ENCODE measurements at places on chromosomes 5 and 9.

- no peak for DNase-seq
Measured at GRCh38 chr5:178785999-178786398, 55.5 kb upstream of the ZNF354A start.

GRCh38 chr9:27182421-27182820 is 73.4 kb downstream of the TEK start:
- no peak for DNase-seq

DNA sequence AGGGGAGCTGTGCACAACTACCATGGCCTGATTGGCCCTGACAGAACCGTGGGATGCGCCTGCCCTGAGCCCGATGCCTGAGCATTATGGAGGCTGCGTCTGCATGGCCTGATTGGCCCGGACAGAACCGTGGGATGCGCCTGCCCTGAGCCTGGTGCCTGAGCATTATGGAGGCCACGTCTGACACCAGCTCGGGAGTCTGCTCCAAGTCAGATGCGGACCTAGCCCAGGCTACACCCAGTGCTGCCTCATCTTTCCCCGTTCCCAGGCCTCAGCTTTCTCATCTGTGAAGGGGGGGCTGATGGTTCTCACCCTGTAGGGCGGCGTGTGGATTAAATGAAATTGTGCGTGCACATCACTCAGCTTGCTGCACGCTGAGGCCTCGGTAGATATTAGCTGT is 7.3 kb downstream of the CEP72 start:
- DNase-seq, result no peak

GRCh38 chr9:101711330-101711941 is 27.0 kb downstream of the GRIN3A start:
- peak; percentile 24 for DNase-seq

GRCh38 chr5:157290156-157290980 is 24.4 kb downstream of the CYFIP2 start:
- DNase-seq, result no peak

DNA sequence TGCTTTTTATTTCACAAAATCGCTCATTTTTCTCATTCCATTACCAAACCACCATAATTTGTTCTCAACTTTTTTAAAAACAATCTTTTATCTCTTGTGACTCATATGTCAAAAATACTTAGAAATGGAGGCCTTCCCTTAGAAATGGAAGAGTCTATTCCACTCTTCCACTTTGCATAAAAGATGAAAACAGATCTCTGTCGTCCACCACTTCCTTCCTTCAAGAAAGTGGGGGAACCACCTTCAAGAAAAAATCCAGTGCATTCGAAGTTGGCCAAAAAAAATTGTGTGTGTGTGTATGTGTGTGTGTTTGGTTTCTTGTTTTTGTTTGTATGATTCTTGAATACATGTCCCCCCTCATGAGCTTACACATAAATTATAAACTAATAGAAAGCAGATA is 628.8 kb upstream of the DMAC1 start:
- DNase-seq, result no peak

- no peak for DNase-seq
Measured at GRCh38 chr5:157670662-157671591, at the start of gene C5orf52. TSS of gene C5orf52 (plus strand) at chr5:157671533. CDS start at chr5:157671615, 82 bp downstream.

DNA sequence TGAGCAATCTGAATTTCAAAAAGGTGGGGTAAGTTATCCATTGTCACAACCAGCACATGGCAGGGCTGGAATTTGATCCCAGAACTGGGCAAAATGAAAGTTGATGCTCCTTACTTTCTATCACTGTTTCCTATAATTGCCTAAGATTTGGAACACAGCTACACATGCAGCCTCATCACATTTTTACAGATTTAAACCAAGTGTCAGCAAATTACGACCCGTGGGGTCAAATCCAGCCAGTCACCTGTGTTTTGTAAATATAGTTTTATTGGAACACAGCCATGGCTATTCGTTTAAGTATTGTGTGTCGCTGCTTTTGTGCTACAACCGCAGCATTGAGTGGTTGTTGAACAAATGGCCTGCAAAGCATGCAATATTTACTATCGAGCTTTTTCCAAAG is 94.3 kb downstream of the SREK1 start:
- DNase-seq, result no peak

- no peak for DNase-seq
Measured at GRCh38 chr9:89374176-89374575, 55.9 kb downstream of the SECISBP2 start.

DNA sequence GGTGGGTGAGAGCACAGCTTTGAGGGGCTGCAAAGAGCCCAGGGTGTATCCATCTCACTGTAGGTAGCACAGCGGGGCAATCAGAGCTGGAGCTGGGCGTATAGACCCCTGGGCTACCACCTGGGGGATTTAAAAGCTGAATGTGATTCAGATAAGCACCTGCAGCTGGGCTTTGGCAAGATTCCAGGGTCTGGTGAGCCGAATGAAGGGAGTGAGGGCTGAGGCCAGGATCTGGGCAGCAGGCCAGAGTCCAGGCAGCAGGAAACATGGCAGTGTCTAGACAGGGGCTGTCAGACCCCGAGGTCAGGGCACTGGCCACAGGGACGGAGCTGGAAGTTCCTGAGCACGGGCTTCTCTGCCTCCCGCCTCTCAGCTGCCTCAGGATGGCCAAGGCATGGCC is 8.7 kb downstream of the ASS1 start:
- no peak for DNase-seq

DNA sequence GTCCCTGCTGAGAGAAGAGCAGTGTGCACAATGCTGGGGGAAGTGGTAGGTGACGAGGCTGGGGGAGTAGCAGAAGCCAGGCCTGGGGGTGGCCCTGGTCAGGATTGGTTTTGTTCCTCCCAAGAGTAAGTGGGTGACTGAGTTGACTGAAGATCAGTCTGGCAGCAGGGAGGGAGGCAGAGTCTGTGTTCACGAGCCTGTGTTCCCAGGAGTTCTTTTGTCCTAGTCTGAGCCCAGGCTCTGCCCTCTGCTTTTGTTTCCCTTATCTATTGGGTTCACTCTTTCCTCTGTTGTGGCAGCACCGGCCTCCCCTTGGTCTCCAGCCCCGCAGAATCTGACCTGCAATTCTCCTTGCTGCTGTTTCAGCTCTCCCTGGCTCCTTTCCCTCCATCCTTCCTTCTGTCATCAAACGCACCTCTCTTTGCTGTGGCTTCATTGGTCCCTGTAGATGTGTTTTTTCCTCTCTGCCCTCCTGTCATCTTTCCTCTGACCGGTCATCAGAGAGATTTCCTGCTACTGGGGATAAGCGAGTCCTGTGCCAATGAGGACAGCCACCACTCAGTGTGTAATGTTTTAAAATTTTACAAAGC is 607.4 kb downstream of the KIF4B start:
- no peak for DNase-seq

- no peak for DNase-seq
Measured at GRCh38 chr9:86093788-86094555, 5.4 kb downstream of the GOLM1 start.

- no peak for DNase-seq
Measured at GRCh38 chr5:149735066-149735465, 5.0 kb downstream of the PPARGC1B start.

DNA sequence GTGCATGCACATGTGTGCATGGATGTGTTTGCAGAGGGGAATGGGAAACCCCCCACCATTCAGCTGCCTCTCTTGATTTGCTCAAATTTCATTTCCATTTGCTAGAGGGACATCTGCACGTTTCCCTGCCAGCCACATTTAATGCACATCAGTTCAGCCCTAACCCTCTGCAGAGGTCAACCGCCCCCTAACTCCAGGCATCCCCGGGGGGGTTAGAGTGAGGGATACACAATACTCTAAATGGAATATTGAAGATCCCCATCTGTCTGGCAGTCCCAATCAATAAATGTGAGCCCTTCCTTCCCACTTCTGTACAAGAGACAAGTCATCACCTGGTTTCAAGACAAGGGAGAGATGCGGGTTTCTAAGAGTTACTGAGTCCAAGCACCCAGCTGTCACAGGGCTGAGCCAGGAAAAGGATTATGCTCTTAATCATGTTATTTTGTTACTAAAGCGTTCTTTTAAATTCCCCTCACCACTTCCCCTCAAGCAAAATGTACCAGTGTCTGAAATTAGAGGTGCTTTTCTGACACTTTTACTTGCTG is 134.1 kb downstream of the SEMA6A start:
- DNase-seq, result no peak

GRCh38 chr9:28073270-28073669 is 500.0 kb upstream of the C9orf72 start:
- no peak for DNase-seq

- DNase-seq, result no peak
Measured at GRCh38 chr9:98742325-98743280, 33.9 kb upstream of the GABBR2 start.

GRCh38 chr5:175681968-175682340 is 24.1 kb downstream of the HRH2 start:
- no peak for DNase-seq

DNA sequence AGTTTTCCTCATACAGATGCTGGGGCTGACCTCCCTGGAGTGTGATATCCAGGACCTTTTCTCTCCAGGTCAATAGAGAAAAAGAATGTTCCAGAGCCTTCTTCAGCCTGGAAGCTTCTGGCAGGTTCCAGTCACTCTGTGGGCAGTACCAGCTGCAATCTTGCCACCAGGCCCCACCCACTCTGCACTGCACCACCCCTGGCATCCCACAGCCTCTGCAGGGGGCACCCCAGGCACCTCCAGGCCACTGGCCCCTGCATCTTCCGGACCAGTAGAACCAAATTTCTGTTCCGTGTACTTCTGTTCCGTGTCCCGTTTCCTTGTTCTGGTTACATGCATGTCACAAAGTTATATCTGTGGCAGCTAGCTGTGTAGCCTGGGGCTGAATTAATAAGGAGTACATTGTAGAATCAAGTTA is 83.3 kb upstream of the ZBTB43 start:
- DNase-seq, result no peak

DNA sequence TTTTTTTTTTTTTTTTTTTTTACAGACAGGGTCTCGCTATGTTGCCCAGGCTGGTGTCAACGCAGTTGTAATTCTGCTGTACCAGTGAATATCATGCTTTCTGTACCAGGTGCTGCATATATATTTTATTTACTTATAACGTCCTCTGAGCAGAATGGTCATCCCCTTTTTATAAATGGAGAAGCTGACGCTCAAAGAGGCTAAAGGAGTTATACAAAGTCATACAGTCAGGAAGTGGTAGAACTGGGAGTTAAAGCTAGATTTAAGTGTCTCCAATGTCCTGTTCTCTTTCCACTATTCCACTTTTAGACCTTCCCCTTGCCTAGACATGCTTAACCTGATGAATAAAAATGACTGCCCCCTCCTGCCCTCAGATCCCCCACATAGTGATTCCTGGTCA is 1.2 kb upstream of the SIL1 start:
- DNase-seq, result no peak

DNA sequence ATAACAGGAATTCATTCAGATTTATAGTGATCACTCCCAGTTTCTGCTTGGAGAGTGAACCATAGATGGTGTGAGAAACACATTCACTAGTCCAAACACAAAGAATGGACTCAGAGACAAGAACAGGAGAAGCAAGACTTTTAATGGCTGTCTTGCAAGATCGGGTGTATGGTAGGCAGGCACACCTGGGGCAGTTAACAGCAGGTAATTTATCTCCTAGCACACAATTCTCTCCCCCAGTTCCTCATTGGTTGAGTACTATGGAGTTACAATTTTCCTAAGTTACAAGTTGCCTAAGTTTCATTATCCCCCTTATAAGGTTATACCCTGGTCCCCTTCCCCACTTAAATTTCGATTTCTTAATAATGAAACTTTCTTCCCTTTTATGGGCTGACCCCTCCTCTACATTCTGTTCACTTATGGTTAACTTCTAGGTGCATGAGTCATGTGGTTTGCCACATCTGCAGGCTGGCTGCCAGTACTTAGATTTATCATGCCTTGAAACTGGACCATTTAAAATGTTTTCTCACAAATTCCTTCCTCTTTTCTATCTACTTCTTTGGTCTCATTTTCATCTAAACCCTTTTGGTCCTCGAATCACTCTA is 623.3 kb downstream of the HINT1 start:
- DNase-seq, result no peak

- no peak for DNase-seq
Measured at GRCh38 chr9:99287641-99288040, 65.6 kb downstream of the SEC61B start.

DNA sequence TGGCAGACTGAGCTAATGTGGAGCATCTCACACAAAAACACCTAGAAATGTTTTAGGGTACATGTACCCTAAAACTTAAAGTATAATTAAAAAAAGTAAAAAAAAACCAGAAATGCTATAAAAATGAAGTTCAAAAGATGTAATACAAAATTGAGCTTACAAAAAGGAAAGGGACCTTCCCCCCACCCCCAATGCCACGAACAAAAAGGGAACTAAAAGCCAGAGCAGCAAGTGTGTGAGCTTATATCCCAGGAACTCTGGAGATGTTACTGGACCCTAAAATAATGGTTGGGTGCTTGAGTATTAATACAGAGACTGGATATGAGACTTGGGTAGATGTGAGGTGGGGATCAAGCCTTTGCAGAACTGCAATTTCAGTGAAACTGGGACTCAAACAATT is 11.0 kb downstream of the SPATA9 start:
- no peak for DNase-seq

- DNase-seq, result no peak
Measured at GRCh38 chr5:127410959-127411358, 106.5 kb upstream of the PRRC1 start.

DNA sequence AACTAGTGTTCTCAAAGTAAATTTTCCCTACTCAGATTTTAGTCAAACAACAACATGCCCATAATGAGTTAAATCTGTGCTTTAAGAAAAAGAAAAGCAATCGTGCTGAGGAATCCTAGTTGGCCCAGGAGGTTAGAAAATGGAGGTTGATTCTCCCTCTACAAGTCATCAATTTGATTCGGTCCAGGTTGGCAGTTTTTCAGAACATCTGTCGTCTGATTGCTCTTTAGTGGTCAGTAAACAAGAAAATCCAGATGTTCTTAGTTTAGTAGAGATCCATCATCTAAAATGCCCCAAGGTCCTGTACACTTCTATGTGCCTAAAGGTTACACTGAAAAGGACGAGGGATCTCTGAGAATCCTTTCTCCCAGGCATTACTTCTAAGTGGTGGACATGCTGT is 659.2 kb downstream of the MTRR start:
- no peak for DNase-seq

GRCh38 chr9:124349675-124350493 is 65.4 kb downstream of the PSMB7 start:
- DNase-seq, result no peak

DNA sequence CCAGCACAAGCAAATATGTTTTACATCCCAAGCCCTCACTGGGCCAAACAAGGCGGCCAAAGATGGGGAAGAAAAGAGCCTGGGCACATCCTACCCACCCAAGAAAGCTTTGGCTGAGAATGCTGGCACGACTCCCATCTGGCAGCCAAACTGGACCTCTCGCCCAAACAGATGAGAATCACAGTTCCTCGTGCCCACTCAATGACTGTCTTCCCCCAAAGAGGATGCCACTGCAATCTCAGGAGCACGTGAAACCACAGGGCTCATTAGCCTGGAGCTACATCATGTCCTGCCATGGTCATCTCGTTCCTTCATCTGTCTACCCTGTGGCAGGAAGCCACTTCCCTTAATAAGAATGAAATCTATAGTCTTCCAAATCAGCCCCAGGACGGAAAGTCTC is 536.8 kb downstream of the BNC2 start:
- DNase-seq, result no peak

Measured in DND-41 (cell line).